HuH-7 (cell line): ENCODE measurements at places on chromosomes 3 and 15.

- no peak for DNase-seq
Measured at GRCh38 chr3:134282659-134283047, 32.0 kb upstream of the RYK start.

GRCh38 chr15:40282147-40282868, 556 bp downstream of the ANKRD63 start:
- peak; percentile 84 for DNase-seq

- DNase-seq: no peak
Measured at GRCh38 chr3:143883151-143883550, 34.9 kb upstream of the SLC9A9 start.

DNA sequence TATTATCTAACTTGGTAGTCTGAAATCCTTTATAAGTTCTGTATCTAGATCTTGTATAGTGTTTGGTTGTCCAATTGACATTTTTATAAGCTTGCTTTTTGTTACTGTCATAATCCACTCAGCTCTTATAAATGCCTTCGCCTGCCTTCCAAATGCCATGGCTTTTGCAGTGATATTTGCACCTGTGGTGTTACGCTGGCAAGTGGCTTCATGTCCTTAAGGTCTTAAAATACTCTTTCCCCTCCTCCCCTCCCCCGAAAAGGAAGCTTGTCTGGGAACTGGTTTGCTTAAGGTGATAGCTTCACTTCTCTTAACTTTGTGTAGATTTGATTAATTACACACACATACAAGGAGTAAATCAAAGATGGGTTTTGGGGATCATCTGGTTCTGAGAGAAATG, 62.0 kb downstream of the ABHD2 start:
- DNase-seq: no peak

- DNase-seq: no peak
Measured at GRCh38 chr15:80233581-80233980, 18.4 kb downstream of the CTXND1 start.

DNA sequence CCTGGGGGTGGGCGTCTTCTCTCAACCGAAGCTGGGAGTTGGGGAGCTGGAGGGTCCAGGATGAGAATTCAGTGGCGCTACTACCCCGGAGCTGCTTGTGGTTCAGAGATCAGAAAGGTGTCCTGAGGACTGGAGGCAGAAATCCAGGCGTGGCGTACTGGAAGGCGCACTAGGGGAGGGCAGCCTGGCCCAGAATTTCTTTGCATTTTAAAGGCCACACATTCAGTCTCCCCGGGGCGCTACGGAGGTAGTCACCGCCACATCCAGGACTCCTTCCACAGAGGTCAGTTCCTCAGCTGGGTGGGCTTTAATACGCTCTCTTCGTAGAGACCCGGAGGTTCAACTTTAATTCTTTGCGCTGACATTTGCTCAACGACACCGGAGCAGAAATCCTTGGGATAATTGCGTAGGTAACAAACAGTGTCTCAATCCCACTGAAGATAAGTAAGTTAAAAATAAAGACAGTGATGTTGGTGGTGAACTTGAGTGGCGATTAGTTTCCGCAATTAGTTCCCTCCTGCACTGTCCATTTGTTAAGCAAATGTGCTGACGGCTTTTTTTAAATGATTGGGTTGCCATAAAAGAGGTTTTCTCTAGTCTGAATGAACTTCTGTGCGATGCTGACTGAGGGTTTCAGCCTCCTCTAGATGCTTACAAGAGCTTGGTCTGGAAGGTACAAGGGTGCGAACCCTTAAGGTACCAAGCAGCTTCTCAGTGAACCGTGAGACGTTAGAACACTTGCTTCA, 535 bp downstream of the MCTP2 start:
- DNase-seq: no peak

DNA sequence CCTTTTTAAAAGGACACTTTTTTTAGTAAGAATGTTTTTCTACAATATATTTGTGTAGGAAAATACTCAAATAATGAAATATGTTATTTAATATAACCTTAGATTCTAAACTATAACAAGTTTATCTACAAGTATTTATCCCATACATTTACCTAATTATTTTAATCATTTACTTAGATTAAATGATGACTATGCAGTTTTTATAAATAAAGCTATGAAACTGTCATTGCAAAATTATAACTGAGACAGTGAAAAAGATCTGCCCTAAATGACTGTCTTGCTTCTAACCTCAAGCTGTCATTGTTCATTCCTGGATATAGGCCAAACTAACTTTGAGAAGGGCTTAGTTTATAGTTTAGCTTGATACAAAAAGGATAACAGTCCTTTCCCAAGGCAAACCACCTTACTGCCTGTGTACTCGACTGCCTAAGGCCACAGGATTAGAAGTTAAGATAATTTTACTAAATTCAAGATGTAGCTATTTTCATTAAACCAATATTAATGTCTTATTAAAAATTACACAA, 84.1 kb downstream of the GLDN start:
- no peak for DNase-seq

DNA sequence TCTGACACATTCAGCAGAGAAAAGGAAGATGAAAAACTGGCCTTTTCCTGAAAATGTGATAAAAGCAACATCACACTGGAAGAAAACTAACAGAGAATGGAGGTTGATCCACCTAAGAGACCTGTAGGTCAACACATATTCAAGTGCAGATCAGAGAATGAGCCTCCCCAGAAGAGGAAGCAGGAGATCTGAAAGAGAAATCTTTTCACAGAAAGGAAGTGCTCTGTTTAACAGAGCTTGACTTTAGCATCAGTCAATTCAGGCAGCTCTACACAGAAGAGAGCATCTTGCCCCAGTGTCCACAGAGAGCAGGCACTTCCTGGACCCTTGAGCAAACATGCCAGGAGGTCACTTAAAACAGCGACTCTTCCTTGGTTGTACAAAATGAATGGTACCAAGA, 655.4 kb upstream of the GBE1 start:
- no peak for DNase-seq

DNA sequence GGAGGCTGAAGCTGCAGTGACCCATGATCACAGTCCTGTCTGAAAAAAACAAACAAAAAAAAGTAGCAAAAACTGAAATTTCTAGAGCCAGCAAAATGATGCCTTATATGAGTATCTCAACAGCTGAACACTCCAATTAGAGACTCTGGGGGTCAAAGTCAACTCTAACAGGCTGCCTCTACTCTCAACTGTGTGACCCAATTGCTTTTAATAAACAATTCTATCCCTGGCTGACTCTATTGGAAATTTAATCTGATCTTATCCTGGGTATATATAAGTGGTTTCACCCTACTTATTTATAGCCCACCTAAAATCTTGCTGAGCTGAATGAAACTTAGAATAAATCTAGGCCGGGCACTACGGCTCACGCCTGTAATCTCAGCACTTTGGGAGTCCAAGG, 29.0 kb downstream of the SMARCC1 start:
- no peak for DNase-seq

GRCh38 chr15:56205061-56205876, 38.4 kb downstream of the RFX7 start:
- DNase-seq: no peak
